Sigmoid colon (tissue), 7 donors: ENCODE measurements at places on chromosomes 12 and 14. TPM values are rescaled to one million over a fixed set of nuclear protein-coding genes. Genes with fewer than 3 reads are reported as not detected.

Gene C14orf39
- total RNA-seq = not detected

- DNase-seq = peak; percentile 86
These were observed 55.3 kb downstream of the VCPKMT start for GRCh38 chr14:50060871-50061663.

Gene CACNA2D4
- 3.2 TPM for total RNA-seq

GRCh38 chr12:118064608-118065007 is 3.6 kb upstream of the WSB2 start:
- DNase-seq = no peak

Gene FOXM1
- total RNA-seq = 2.5 TPM

GRCh38 chr12:115078990-115079389 is 395.0 kb upstream of the TBX3 start:
- DNase-seq = no peak

Gene FRMD6
- total RNA-seq = 54.2 TPM

- no peak for DNase-seq
These were observed 333.9 kb downstream of the CEP128 start for GRCh38 chr14:80607430-80608190.

- DNase-seq = no peak
These were observed 12.5 kb downstream of the SELPLG start for GRCh38 chr12:108621161-108621560.

Gene PTPN21
- 15.3 TPM for total RNA-seq

DNA sequence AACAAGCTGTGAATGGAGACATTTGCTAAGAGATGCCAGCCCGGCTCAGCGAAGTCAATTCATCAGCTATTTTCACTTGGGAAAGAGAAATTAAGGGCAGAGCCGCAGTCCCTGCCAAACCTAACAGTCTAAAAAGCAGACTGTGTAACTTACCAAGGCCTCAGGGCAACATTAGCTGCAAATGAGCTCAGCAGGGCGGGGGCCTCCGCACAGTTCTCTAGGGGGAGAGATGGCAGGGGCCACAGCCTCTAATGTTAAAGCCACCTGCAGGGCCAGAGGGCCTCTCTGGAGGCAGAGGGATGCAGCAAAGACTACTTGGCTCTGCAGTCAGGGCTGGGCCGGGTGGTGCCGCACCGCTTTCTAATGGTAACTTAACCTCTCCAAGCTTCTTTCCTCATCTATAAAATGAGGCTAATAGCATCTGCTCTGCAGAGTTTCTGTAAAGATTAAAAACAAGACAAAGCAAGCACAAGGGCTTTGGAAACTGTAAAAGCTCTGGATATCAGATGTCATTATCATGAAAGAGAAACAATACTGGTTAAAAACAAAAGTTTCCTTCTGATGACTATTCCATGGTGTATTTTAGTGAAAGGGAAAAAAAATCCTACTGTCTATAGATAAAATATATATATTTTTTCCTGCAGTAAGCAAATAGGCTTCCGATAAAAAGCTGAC is 13.4 kb upstream of the GPRC5A start:
- no peak for DNase-seq

DNA sequence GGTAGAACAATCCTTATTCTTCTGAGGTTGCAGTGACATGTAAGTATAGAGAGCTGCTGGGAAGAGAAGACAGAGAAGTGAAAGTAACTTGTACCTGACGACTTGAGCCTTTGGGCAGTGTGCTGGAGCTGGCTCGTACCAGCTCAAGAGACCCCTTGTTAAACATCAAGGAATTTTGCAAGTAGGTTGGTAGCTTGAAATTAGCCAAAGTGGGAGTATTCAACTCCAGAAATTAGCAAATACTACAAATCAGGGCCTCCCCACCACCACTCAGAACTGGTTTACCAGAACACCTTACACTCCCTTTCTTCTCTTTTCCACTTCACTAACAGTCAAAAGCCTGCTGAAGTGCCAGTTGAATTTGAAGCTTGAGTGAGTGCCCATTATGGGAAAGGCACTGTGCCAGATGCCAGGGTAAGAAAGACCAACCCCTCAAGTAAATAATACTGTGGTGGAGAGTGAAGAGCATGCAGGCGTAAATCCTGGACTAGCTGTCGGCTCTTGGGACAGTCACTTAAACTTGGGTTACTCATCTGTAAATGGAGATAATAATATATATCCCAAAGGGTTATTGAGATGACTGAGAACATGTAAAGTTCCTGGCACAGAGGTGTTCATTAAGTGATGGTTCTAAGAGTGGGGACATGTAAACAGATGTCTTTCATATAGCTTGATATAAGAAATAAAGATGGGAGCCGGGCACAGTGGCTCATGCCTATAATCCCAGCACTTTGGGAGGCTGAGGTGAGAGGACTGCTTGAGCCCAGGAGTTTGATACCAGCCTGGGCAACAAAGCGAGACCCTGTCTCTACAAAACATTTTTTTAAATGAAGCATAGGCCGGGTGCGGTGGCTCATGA is 27.0 kb upstream of the EID3 start:
- no peak for DNase-seq

- DNase-seq = no peak
These were observed 8.3 kb downstream of the TTC6 start for GRCh38 chr14:37603688-37604251.

Gene TBX5
- not detected for total RNA-seq

GRCh38 chr12:29255042-29255441 is 106.0 kb downstream of the FAR2 start:
- no peak for DNase-seq

- DNase-seq = no peak
These were observed 5.2 kb upstream of the SLC8B1 start for GRCh38 chr12:113340061-113340460.

DNA sequence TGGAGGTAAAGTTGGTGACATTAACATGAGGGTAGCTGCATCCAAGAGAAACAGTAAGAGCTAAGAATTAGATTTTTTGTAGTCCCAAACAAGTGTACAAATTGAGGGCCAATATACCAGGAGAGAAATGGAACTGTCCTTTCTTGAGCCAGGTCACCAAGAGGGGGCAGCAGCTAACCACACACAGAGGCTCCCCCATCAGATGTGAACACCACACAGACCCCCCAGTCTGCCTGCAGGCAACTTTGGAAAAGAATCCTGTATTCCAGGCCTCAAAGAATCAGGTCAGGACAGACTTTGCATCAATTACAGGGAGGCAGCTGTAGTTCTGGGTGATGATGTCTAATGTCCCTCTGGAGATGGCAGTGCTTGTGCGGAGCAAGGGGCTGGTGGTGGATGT is 77.9 kb downstream of the SPTB start:
- DNase-seq = no peak
